ENCODE measurements at places on chromosomes 13 and 19.

DNA sequence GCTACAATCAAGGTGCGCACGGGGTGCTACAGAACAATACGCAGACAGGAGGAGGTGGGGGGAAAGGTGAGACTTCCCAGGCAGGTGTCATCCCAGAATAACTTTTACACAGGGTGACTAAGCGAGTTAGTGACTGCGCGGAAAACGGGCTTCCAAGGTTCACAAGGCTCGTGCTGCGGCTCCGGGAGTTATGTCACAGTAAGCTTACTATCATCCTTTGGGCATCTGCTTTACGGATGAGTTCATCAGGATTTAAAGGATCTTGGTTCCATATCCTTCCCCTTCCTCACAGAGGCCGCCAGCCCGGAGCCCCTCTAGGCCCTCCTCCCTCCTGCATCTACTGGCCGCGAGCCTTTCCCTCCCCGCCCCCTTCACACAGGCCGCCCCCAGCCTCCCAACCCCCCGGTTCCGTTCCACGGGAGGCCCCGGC is 474 bp upstream of the IFT88 start:
- DNase-seq: peak; percentile 48

DNA sequence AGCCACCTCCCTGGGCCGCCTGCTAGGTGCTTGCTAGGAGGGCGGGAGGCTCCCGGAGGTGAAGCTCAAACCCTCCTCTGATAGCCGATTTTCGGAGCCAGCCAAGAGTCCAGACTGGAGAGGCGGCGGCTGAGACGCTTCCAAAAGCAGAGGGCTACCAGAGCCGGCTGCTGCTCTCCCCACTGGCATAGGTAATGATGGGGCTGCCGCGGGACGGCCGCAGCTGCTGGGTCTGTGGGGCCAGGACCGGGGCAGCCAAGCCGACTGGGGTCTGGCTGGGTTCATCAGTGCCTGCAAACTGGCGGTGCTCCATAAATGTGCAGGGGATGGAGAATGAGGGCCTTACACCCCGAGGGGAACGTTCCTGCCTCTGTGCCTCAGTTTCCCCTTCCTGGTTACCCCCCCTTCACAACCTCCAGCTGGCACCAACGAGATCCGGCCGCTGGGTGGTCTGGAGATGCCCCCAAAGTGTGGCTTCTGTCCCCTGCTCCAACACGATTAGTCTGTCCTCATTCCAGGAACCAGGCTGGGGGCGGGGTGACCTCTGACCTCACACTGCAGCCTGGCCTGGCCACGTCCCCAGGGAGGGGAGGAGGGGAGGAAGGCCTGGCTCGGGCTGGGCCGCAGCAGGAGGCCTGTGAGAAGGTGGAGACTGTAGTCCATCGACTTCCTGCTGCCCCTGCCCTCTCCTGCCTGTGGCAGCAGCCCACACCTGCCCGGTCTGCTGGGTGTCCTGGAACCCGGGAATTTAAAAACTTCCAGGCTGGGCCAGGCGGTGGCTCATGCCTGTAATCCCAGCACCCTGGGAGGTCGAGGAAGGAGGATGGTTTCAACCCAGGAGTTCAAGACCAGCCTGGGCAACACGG is 3.8 kb upstream of the WDR18 start:
- DNase-seq: no peak

DNA sequence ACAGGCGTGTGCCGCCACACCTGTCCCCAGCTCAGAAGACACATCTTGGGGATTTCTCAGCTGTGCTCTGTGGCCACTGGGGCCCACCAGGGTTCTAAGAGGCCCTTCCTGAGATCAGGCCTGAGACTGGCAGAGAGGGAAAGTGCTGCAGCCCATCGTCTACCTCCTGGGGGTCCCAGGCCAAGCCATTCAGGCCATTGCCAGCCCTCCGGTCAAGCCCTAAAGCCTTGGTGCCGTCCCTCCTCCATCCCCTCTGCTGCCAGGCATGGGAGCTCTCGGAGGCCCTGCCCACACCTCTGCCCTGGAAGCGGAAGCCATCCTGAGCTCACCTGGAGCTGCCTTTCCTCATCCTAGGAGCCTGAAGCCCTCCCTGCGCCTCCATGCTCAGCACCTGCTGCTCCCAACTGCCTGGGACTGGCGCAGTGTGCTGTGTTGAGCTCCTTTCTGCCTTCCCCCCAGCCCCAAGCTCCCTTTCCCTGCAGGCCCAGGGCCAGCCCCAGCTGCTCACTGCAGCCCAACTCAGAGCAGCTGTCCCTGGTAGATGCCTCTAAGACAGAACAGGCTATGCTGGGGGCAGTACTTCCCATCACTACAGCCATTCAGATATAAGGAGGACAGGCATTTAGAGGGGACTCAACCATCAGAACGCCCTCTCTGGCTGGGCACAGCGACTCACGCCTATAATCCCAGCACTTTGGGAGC is 2.9 kb downstream of the SLC7A9 start:
- DNase-seq: no peak

GRCh38 chr13:94978516-94978915 is 266.2 kb upstream of the SOX21 start:
- DNase-seq: no peak

DNA sequence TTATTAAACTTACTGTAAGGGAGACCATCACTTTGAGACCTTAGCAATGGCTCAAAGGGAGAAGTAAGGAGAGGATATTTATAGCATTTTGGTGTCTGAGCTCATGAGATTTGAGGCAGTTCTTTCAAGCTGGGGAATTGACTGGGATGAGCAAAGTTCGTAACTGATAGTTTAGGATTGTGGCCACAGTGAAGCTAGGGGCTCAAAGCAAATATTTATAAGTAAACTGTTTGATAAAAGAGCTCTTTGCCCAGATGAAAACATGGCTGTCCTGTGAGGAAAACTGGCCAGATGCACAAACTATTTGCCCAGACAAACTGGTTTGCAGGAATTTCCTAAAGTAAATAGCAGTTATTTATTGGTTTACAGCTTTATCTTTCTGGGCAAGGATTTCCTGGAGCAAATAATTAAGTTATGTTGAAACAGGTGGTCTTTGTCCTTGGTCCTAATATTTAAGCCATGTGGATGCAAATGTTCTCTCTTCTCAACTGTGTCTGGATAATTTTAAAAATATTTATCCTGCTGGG is 59.7 kb upstream of the TMTC4 start:
- no peak for DNase-seq

GRCh38 chr13:65453982-65454381 is 1776.2 kb downstream of the PCDH9 start:
- no peak for DNase-seq

DNA sequence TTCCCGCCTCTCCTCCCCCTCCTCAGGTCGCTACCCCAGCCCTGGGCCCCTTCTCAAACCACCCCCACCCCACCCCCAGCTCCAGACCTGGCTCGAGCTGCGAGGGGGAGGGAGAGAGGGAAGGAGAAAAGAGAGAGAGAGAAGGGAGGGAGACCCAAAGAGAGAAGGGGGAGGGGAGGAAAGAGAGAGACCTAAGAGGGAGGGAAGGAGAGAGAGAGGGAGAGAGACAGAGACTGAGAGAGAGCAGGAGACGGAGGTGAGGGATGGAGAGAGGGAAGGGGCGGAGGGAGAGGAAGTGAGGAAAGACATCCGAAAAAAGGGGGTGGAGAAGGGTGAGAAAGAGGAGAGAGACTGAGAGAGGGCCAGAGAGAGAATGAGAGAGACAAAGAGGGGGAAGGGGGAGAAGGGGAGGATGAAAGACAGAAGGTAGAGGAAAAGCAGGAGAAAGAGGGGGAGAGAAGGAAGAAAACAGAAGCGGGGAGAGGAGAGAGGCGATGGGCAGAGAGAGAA is 2.0 kb upstream of the SPACA6 start:
- DNase-seq: peak; percentile 7

DNA sequence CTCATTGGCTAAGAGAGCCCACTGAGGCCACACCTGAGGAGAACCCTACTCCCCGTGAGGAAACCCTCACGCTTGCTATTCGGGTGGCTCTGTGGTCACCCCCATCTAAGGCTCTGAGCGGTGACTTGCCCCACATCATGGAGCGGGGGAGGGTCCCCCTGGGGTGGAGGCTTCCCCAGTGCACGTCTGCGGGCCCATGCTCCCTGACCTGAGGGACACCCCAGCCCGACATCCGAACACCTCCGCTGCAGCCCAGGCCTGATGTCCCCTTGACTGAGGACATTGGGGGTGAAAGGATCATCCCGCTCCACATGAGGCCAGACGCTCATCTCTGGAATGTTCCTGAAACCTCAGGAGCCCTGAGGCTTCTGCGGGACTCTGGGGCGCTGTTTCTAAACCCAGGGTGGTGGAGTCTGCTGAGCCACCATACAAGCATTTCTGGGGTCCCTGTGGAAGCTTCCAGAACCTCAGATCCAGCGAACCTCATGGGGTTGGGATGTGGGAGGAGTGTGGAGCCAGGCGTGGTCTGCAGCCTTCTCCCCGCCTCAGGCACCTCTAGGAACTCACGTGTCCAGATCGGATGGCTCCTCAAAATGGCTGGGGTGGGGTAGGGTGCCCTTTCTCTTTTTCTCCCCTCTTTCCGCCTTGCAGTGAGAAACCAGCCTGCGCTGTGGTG is 19.9 kb downstream of the TMED1 start:
- DNase-seq: no peak

DNA sequence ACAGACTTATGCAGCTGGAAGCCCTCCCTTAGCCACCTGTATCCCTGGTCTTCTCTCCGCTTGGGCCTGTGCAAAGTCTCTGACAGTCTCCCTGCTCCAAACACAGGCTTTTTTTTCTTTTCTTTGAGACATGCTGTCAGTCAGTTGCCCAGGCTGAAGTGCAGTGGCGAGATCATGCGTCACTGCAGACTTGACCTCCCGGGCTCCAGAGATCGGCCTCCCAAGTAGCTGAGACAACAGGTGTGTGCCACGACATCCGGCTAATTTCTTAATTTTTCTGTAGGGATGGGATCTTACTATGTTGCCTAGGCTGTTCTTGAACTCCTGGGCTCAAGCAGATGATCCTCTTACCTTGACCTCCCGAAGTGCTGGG is 1.6 kb downstream of the MZF1 start:
- DNase-seq: no peak

GRCh38 chr13:46041419-46041839 is 11.1 kb downstream of the ZC3H13 start:
- no peak for DNase-seq

DNA sequence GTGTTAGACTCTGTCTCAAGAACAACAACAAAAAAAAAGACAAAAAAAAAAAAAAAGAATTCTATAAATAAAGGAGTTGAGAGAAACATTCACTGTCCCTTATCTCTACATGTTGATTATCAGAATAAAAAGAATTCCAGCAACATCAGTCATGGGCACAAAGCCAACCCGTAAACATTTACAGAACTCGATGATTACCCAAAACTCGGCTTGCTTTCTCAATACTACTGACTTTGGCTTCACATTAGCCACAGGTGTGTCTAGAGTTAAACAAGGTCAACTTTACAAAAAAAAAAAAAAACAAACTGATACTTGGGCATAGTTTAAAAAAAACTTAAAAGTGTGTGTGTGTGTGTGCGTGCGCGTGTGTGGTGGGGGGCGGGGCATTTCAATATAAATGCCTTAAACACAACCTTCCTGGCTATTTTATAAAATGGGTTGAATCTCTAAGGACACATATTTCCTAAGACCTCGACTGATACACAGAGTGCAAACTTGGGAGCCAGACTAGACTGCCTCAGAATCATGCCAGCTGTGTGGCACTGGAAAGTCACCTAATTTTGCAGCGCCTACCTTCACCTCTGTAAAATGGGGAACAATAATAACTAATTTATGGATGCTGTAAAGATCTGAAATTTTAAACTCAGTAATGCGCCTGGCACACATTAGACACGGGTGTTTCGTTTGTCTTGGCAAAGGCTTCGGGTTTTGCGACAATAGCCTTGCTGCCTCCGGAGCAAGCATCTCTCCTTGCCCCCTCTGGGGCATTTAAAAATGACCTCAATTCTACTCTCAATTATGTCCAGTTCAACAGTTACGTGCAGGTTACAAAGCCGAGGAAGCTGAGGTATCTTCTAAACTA is 922 bp downstream of the EBPL start:
- no peak for DNase-seq

DNA sequence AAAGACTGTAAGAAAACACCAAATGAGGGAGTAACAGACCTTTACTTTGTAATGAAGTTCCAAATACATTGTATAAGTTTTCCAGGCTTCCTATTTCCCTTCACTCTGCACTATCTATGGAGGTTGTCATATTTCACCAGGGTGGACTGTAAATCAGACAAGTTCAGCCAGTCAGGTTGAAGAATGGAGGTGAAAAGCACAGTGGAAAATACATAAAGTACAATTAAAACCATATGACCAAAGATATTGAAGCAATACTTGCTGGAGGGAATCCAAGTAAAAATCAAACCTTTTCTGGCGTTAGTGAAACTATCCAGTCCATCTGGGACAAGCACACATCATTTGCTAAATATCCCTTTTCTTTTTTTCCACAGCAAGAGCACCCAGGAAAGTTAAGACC is 3.2 kb downstream of the LHFPL6 start:
- DNase-seq: no peak

DNA sequence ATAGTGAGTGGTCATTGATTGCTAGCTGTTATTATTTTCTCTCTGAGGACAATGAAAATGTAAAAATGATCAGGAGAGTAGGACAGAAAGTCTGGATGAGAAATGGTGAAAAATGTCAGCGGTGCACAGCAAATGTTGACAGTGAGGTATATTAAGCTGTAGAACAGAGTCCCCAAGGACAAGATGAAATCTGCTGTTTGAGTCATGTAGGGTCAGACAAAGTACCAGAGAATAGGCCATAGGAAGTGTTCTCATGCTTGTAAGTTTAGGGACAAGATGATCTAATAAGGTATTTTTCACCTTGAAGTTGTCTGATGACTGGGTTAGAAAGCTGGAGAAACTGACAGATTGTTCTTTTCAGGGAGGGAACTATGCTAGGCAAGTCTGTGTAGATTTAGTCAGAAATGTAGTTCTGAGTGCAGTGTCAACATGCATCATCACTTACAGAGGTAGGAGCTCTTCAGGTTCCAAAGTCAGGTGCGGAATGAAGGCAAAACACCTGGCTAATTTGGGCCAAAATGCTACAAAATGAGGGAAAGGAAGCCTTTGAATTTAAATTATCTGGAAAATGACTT is 369.3 kb downstream of the DLEU7 start:
- DNase-seq: no peak

GRCh38 chr19:10920288-10920655 is 8.2 kb downstream of the YIPF2 start:
- DNase-seq: no peak

GRCh38 chr19:35318679-35319448 is 10.1 kb upstream of the CD22 start:
- no peak for DNase-seq

- no peak for DNase-seq
Measured at GRCh38 chr13:40963927-40964326, 55.2 kb downstream of the ELF1 start.

- DNase-seq: no peak
Measured at GRCh38 chr19:13993590-13994300, 12.4 kb downstream of the RFX1 start.

DNA sequence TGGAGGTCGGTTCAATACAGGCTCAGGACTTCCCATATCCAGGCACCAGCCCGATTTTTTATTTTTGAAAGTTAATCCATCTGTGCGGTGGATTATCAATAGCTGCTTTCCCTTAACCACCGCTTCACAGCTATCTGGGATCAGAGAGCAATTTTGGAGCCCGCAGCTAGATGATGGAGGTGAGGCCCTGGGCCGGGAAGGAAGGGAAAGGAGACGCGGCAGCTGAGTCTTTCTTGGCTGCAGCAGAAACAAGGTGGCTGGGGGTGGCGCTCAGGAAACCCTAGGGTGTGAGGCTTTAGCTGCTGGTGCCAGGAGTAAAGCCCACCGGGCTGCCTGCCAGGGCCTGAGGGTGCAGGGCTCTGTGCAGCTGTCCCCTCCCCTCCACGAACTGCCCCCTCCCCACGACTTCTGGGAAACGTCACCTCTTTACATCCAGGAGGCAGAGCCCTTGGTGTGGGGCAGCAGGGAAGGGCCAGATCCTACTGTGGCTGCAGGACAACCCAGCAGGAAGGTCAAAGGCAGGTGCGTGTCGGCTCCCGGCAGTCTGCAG is 307.0 kb downstream of the ZNF536 start:
- DNase-seq: no peak

- DNase-seq: no peak
Measured at GRCh38 chr19:51098365-51099046, 9.7 kb downstream of the CTU1 start.

Data from hippocampal formation (tissue), 2 donors.